GM19239 (cell line): ENCODE measurements at places on chromosomes 1 and 21.

DNA sequence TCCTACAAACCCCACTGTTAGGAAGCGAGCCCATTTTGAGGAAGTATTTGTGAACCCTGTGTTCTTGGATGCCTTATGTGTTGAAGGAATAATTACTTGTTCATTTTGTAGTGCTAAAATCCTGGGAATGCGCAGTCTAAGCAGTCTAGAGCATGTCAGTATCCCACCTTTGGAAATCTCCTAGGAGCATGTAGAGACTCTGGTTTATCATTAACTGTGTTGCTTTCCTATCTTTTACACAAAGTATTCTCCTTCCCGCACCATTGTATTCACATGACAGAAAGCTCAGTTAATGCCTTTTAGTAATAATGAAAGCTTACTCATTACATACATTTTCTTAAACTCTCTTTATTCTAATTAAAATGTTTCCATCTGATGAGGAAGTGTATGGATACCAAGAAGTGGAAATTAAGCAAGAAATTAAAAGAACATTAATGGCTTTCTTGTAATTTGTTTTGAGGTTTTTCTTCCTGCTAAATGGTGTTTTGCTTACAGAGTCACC is 99.4 kb downstream of the CAMTA1 start:
- no peak for DNase-seq

DNA sequence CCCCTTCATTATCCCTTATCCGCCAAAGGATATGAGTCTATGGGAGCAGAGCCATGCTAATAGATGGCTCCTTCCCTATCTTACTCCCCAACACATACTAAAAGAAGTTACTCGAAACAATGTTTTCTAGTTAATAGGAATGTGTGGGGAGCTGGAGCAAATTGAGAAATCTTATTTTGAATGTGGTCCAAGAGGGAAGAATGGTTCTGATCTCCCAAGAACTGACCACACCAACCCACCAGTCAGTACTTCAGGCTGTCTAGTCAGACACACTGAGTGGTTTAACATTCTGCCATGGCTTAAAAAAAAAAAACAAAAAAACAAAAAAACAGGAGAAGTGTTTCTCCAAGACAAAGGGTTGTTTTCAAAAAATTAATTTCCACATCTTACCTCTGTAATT is 31.5 kb upstream of the DNASE2B start:
- no peak for DNase-seq

- DNase-seq, result no peak
Measured at GRCh38 chr1:224528900-224529299, 87.2 kb upstream of the CNIH3 start.

GRCh38 chr1:3745071-3745470 is 7.2 kb upstream of the CCDC27 start:
- no peak for DNase-seq

DNA sequence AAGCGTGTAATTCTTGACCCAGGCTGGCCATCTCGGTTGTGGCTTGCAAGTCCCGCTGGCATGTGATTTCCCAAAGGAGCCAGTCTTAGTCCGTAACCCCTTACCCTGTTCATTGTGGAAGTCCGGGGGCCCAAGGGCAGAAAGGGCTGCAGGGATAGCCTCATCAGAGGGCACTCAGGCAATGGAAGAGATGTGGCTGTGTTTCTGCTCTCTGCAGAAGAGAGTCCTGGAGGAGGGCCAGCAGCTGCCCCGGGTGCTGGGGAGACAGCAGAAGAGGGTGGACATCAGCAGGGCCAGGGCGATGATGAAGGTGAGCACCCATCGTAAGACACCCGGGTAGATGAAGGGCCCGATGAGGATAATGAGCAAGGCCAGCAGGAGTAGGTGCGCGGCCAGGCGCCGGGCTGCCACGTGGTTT is 830 bp downstream of the RNF186 start:
- DNase-seq, result no peak

DNA sequence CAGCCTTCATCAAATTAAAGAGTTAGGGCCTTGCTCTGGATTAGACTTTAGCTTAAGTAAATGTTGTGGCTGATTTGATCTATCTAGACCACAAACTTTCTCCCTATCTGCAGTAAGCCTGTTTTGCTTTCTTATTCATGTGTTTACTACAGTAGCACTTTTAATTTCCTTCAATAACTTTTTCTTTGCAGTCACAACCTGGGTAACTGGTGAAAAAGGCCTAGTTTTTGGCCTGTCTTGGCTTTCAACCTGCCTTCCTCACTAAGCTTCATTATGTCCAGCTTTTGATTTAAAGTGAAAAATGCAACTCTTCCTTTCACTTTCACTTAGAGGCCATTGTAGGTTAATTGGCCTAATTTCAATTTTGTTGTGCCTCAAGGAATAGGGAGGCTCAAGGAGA is 12.5 kb upstream of the LPGAT1 start:
- no peak for DNase-seq

DNA sequence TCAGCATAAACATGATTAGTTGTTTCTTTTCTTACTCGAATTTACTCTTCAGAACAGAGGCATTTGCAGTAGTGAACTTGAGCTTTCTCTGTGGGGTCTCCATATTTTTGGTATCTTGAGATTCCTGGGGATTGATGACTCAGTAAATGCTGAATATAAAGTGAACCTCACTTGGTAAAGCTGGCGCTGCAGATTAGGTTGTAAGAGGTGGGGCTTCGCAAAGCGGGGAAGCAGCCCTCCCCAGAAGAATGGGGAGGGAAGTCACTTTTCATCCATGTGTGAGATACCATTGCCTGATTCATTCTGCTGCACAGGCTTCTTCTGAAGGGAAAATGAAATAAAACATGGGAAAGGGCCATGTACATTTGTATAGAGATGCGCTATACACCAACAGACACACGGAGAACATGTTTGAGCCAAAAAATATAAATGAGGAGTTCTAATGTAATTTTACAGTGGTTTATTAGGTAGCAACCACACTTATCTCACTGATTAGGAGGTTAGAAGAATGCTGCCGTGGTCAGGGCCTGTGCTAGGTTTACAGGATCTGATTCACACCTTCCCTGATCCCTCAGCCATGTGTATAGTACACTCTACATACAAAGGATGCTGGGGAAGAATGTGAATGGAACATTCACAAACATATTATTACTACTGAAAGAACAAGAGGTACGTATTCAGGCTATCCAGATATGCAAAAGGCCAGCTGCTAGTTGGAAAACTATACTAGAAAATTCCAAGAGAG is 63.5 kb downstream of the DNTTIP2 start:
- no peak for DNase-seq

DNA sequence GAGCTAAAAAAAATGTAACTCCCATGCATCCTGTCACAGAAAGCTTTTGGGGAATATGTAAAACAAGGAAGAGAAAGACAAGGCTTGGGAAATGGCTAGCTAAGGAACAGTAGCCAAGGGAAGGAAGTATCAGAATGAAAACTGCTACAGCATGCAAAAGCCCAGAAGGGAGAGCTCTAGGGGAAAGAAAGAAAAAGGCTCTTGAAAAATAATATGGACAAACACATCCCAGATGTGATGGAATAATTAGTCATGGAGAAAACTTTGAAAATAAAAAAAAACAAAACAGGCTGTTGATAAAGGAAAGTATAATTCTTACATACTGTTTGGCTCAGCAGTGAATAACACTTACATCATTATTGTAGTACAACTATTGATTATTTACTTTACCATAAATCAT is 47.9 kb upstream of the VCAM1 start:
- no peak for DNase-seq

DNA sequence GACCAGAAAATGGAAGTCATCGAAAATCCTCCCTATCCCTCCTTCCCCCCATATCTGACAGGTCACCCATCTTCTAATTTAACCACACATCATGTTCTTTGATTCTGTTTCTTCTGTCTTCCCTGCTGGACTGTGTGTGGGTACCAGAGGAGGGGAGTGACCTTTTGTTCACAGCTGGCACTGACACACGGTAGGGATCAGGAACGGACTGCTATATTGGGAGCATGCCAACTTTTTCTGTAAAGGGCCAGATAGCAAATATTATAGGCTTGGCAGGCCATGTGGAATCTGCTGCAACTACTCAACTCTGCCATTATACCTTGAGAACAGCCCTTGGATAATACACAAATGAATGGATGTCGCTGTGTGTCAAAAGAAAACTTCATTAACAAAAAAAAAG is 7.5 kb upstream of the TOMM20 start:
- DNase-seq, result no peak

GRCh38 chr1:104629589-104629988 is 879.9 kb downstream of the AMY1C start:
- no peak for DNase-seq

GRCh38 chr1:218964471-218965185 is 209.1 kb upstream of the LYPLAL1 start:
- no peak for DNase-seq

GRCh38 chr1:240385985-240386978 is 225.7 kb downstream of the GREM2 start:
- DNase-seq, result no peak

GRCh38 chr21:25979845-25980616 is 190.5 kb downstream of the APP start:
- no peak for DNase-seq

GRCh38 chr21:26881504-26882228 is 36.5 kb upstream of the ADAMTS1 start:
- no peak for DNase-seq

GRCh38 chr1:27395441-27396195 is 3.2 kb downstream of the GPR3 start:
- DNase-seq, result peak; percentile 90

- no peak for DNase-seq
Measured at GRCh38 chr1:150148837-150149270, 862 bp upstream of the PLEKHO1 start.

DNA sequence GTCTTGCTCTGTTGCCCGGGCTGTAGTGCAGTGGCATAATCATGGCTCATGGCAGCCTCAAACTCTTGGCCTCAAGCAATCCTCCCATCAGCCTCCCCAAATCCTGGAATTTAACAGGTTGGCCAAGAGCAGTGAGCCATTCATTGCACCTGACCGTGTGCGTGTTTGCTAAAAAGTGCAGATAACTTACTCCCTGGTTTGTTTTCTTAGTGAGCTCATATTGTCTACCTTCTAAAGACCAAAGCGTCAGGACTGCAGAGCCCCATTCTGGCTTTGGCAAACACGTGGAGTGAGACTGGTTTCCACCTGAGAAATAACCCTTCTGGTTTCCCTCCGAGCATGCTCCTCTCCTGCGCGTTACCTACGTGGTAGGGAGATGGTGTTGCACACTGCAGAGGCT is 32.2 kb upstream of the CA6 start:
- DNase-seq, result no peak

- DNase-seq, result no peak
Measured at GRCh38 chr1:169886422-169886821, 7.3 kb downstream of the SCYL3 start.
